Esophagus squamous epithelium (tissue), 5 donors: ENCODE measurements at places on chromosomes 7 and 10.

- no peak for DNase-seq
Measured at GRCh38 chr7:142440219-142440905, 182.5 kb upstream of the PRSS58 start.

GRCh38 chr10:62511238-62511637 is 137.1 kb downstream of the ZNF365 start:
- no peak for DNase-seq

GRCh38 chr7:93142127-93142526 is 6.1 kb downstream of the SAMD9L start:
- DNase-seq = no peak

DNA sequence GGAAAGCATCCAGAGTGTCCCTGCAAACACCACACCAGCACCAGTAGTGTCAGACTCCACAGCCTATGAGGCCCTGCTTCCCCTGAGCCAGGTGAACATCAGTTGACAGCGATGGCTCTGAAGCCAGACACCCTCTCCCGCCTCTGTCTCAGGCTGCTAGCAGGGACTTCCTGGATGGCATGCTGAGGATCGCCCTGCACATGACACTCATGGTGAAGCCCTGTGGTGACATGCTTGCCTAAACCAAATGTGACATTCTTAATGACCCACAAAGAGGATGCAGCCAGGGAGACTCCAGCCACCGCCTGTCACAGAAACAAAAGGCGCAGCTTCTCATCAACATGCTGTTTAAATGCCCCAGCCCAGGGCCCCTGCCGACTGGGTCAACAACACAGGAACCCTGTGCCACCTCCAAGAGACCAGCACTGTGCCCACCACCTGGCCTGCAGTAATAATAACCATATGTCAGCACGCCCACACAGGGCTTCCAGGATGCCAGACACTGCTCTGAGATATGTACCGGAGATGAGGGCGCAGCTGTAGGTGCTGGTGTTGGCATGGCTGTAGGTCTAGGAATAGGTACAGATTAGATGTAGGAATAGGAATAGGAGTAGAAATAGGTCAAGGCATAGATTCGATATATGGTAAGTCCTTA is 81.3 kb downstream of the GRID1 start:
- no peak for DNase-seq

DNA sequence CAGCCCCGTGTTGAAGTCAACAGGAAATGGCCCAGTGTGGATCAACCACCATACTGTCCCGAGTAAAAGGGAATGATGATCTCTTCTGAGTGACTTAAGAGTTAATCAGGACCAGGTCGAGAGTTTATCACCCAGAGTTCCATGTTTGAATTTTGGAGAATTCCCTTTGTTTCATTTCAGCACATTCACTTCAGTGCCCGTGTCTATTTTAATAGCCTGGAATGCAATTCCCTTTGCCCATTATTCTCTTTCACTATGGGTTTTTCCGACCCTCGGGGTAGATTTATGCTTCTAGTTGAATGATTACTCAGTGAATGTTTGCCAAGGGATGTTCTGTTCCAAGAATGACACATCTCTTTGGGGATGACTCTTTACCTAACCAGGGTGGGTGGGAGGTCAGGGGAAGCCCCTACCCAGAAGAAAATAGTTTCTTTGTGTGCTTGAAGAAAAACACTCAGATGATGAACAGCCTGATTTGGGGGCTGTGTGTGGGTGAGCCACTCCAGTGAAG is 594.9 kb downstream of the INHBA start:
- no peak for DNase-seq
